ENCODE measurements at places on chromosomes 11 and 22.
A peak's percentile ranks its signal among the peaks of the same experiment; 100 is the strongest.

DNA sequence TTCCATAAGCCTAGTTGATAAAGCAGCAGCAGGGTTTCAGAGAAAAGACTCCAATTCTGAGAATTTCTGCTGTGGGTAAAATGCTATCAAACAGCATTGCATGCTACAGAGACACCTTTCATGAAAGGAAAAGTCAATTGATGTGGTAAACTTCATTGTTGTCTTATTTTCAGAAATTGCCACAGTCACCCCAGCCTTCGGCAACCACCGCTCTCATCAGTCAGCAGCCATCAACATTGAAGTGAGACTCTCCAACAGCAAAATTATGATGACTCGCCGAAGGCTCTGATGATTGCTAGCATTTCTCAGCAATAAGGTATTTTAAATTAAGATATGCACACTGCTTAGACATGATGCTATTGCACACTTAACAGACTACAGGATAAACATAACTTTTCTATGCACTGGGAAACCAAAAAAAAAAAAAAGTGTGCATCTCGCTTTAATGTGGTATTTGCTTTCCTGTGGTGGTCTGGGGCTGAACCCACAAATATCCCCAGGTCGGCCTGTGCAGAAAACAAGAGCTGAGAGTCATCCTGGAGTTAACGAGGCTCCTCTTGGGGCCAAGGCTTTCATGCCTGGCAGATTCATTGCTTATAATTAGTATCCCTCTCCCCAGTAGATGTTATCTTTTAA, 192.1 kb downstream of the CTTN start:
- DNase-seq = no peak

GRCh38 chr22:31340765-31341247, 5.3 kb downstream of the PATZ1 start:
- DNase-seq = no peak

DNA sequence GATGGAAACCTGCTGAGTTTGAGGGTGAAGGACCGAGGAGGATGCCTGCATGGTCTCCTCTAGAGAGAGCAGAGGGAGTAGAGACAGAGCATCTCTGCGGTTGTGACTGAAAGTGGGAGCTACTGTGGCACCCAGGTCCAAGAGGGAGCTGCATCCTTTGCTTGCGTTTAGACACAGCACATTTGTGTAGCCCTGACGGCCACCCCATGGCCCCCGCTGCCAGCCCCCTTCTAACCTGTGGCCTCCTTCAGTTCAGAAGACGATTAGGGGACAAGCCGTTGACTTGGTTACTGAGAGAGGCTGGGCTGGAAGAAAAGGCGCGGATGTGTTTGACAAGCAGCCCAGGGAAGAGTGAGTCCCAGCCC, 690.9 kb downstream of the BRD1 start:
- DNase-seq = no peak

DNA sequence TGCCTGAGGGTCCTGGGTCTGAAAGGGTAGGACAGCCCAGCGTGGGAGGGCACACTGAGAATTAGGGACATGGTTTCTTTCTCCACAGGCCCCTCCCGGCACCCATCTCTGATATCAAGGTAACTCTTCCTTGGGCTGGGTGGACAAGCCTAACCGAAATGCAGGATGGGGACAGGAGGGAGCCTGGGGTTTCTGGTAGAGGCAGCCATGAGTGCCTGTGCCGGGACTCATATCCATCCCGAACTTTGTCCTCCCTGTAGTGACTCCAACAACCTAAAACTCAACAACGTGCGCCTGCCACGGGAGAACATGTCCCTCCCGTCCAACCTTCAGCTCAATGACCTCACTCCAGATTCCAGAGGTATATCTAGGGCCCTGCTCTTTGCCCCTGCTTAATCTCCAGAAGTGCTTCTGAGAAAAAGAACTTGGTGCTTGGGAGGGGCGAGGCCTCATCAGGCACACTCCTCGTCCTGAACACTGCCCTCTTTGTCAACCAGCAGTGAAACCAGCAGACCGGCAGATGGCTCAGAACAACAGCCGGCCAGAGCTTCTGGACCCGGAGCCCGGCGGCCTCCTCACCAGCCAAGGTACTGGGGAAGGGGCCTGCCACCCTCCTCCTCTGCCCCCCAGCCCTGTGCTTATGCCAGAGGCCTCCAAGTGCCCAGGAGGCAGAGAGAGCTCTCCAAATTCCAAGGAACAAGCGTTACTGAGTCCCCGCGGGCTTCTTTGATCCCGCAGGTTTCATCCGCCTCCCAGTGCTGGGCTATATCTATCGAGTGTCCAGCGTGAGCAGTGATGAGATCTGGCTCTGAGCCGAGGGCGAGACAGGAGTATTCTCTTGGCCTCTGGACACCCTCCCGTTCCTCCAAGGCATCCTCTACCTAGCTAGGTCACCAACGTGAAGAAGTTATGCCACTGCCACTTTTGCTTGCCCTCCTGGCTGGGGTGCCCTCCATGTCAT, 3.1 kb downstream of the TMEM25 start:
- DNase-seq = no peak

- no peak for DNase-seq
These were observed 46.5 kb downstream of the SEZ6L start for GRCh38 chr22:26215736-26216135.

- no peak for DNase-seq
These were observed 3.7 kb downstream of the CARD18 start for GRCh38 chr11:105135883-105136282.

DNA sequence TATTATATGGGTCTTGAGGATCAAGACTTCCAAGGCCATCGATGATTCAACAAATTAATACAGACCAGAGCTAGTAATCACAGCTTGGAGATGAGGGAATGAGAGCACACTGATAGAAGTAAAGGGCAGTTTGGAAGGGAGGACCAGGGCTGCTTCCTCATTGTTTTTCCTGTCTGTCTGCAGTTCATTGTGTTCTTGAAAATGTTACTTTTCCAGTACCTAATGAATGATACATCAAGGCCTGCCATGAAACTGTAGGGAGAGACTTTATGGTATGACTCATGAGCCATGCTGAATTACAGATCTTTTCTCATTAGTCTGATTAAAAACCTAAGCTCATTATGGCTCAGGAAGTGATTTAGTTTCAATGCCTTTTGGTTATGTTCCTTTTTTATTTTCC, 855.6 kb downstream of the KCNA4 start:
- no peak for DNase-seq

DNA sequence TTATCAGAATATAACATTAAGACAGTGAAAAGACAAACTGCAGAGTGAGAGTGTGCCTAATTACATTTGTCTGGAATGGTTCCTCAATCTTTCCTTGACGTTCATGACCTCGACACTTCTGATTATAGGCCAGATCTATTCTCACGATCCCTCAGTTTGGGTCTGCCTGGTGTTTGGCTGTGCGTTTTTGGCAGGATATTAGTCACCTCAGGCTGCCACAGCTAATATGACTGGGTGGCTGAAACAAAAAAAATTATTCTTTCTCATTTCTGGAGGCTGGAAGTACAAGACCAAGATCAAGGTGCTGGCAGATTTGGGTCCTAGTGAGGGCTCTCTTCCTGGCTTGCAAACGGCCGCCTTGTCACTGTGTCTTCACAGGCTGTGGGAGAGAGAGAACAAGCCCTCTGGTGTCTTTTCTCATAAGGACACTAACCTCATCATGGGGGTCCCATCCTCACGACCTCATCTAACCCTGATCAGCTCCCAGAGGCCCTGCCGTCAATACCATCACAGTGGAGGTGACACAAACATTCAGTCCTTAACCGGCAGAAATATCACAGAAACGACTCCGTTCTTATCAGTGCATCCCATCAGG, 23.2 kb downstream of the IFITM10 start:
- DNase-seq = no peak

DNA sequence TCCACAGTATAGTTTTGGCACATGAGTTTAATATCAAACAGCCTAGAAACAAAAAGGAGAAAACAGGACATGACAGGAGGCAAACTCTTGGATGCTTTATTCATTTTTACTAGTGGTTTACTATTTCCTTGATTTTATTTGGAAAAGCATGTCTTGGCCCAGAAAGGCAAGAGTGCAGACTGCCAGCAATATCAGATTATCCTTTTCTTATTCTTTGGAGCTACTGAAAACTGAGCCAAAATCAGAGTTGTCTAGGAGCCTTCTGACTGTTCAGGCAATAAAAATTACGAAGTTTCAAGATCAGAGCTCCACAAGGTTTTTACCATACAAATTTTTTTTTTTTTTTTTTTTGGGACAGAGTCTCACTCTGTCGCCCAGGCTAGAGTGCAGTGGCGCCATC, 16.0 kb downstream of the CELF1 start:
- no peak for DNase-seq

- no peak for DNase-seq
These were observed 22.7 kb downstream of the NCAM1 start for GRCh38 chr11:112983887-112984286.

GRCh38 chr11:62133328-62134065, 9.7 kb downstream of the INCENP start:
- no peak for DNase-seq

GRCh38 chr11:86214710-86215109, 29.8 kb upstream of the EED start:
- peak; percentile 87 for DNase-seq

DNA sequence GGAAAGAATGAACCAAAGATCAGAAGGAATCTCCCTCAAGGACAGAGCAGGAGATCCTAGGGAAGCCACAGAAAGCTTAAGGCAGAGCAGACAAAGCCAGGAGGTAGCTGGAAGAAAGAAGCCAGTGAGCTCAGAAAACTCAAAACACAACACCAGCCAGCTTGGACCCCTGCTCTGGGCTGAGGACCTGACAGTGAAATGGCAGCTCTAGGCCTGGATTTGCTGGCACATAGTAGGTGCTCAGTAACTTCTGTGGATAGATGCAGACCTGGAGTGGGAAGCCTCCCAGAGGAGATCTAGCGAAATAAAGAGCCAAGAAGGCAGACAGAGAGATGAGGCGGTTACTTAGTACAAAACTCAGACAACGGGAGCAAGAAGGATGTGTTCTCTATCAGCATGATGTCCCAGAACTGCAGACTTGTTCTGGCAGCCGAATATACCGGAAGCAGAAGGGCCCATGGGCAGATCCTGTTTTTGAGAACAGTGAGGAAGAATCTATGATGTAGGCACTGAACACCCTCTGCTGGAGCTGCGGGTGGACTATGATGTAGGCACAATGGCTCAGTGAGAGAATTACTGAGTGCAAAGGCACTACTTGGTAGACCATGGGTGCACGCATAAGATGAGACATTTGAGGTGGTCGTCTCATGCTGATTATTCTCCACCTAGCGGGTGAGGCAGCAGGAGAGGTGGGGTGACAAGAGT, 4.8 kb downstream of the ROBO4 start:
- no peak for DNase-seq

GRCh38 chr11:35725885-35726284, 63.3 kb downstream of the TRIM44 start:
- no peak for DNase-seq
